Fibroblast of upper back skin (primary cell): ENCODE measurements at places on chromosomes 12 and 14.

DNA sequence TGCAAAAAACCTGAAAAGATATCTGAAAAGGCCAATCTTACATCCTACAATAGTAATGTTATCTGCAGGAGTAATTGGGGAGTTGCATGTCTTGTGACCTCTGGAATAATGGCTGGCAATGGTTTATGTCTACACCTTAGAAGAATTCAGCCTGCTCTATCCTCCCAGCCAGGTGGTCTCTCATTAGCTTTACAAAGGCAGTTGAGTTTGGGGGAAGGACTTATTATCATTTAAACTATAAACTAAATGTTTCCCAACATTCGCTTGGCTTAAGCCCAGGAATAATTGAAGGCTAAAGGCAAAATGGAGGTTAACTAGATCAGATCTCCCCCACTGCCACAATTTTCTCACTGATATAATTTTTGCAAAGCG, 158.4 kb upstream of the SFSWAP start:
- no peak for DNase-seq

DNA sequence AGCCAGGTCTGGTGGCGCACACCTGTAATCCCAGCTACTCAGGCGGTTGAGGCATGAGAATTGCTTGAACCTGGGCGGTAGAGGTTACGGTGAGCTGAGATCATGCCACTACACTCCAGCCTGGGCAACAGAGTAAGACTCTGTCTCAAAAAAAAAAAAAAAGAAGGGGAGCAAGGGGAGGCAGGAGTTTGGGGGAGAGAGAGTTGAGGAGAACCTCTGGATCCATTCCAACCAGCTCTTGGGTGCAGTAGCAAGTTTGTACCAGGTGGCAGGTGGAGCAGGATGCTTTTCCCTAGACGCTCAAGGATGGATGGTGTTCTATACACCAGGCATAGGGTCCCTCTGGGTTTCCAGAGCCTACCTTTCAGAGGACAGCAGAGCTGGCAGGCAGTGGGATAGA, 1.9 kb downstream of the NFE2 start:
- DNase-seq = no peak

DNA sequence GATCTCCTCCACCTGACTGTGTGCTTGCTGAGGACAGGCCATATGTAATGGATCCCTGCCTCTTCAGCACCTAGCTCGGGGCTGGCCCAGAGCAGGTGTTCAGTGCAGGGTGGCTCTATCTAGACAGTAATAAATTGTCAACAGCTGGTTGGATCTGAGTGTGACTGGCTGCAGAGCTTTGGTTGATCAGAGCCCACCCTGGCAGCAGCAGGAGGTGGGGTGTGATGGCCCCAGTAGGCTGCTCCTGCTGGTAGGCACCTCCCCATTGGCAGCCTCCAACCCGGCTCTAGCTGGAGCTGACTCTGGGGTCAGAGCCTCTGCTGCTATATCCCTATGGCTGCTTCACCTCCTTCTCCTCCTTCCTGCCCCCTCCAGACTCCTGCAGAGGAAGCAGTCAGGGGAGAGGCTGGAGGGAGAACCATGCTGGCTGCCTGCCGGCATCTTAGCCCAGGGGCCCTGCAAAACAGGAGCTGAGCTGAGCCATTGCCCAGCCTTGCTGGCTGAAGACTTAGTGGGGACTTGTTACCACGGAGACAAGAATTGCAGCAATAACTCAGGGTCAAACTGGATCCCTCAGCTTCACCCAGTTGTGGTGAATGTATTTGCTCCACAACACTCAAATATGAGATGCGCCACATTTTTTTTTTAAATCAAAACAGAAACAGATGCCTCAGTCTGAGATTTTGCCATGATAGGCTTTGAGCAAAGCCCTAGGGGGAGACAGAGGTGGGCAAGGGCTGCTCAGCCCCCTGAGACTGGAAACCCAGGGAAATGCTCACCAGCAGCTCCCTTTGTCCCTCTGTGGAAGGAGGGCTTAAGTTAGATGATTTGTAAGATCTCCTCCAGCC, 22.2 kb downstream of the TMEM63C start:
- no peak for DNase-seq

DNA sequence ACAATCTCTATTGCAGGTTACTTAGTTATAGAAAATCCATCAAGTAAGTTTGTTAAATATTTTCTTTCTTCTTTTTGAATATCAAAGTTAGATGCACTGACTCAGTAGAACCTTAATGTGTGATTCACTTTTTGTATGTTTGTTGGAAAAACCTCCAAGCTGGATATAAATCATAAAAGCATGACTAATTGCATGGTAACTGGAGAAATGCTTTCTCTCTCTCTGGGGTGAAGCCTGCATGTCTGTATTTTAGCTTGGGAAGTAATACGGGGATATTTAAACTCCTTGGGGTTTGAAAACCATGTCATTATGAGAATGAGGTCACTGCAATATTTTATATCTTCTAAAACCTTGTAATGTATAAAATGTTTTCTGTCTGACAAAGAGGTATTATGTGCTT, 58.6 kb upstream of the MYF6 start:
- peak; percentile 93 for DNase-seq

GRCh38 chr12:7344833-7345606, 41.1 kb downstream of the ACSM4 start:
- no peak for DNase-seq

DNA sequence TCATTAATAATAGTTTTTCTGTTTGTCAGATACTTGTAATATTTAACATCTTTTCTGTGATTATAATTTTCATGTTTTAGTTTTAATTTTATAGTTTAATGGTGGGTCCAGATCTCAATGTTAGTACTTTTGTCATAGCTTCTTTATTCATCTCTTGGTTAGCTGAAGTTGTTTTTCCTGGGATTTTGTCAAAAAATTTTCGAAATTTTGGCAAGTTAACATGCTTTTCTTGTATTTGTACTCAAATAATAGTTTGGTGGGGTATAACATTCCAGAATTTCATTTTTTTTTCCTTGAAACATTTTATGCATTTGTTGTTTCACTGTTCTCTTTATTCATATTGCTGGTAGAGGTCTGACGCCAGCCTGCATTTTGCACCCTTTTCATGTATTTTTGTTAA, 45.5 kb downstream of the KTN1 start:
- DNase-seq = no peak

DNA sequence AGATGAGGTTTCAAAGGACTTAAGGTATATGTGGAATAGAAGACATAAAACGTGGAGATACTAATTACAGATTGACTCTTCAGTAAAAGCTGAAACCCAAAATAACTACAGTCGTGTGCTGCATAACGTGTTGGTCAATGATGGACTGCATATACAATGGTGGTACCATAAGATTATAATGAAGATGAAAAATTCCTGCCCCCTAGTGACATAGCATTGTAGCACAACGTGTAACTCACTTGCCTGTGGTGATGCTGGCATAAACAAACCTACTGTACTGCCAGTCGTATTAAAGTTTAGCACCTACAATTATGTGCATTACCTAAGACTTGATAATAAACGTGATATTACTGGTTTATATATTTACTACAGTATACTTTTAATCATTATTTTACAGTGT, 150.3 kb downstream of the LRRK2 start:
- no peak for DNase-seq
